ENCODE measurements at places on chromosomes 5 and 9. TPM values are rescaled to one million over a fixed set of nuclear protein-coding genes. Genes with fewer than 3 reads are reported as not detected.

Gene MINAR2
- total RNA-seq: not detected

Gene BSPRY
- total RNA-seq: 20.4 TPM

Gene RAB3C
- not detected for total RNA-seq

Gene PPP3R2
- not detected for total RNA-seq

Gene SOWAHA
- not detected for total RNA-seq

Gene PKD2L2
- not detected for total RNA-seq

Gene ITGA1
- 3.7 TPM for total RNA-seq

Gene SMC2
- total RNA-seq: 3.6 TPM

Gene GLRX
- 18.4 TPM for total RNA-seq

Gene GDA
- total RNA-seq: 1.8 TPM

Gene CNTNAP3B
- 6.4 TPM for total RNA-seq

Gene TUSC1
- total RNA-seq: 20.5 TPM

Gene PCDHB7
- not detected for total RNA-seq

Gene SLC1A1
- 1.4 TPM for total RNA-seq

Gene IL7R
- total RNA-seq: not detected

Gene TLR4
- total RNA-seq: 0.26 TPM

Gene SCGB3A2
- total RNA-seq: not detected

Gene ZNF658
- total RNA-seq: 5.9 TPM

Gene CNTFR
- total RNA-seq: not detected

Gene ROPN1L
- 0.13 TPM for total RNA-seq

Gene TMEM250
- 78.2 TPM for total RNA-seq

Gene ADAMTS2
- under 0.01 TPM for total RNA-seq

Gene SLC34A3
- total RNA-seq: not detected

Gene MAN2A1
- 78.9 TPM for total RNA-seq

Gene ABO
- 1.9 TPM for total RNA-seq

Gene GLDC
- total RNA-seq: not detected

Gene HOMER1
- total RNA-seq: 20.5 TPM

Gene ANKRD34B
- not detected for total RNA-seq

Gene DPYSL3
- total RNA-seq: 3.7 TPM

Gene NOXA1
- total RNA-seq: 2.3 TPM

Gene CTXN3
- not detected for total RNA-seq

Gene C1QTNF3
- total RNA-seq: 0.26 TPM

Gene CDX1
- not detected for total RNA-seq

Gene SLC36A3
- total RNA-seq: not detected

Gene MCTP1
- total RNA-seq: 26.0 TPM

Gene FGD3
- total RNA-seq: 0.26 TPM

Measured in bronchial epithelial cell (primary cell).